ENCODE measurements at places on chromosomes 6 and 20.

- DNase-seq: no peak
These were observed 54.6 kb downstream of the GMDS start for GRCh38 chr6:2190661-2191389.

- no peak for DNase-seq
These were observed 39.6 kb downstream of the LAMA4 start for GRCh38 chr6:112214739-112215269.

GRCh38 chr6:116476002-116476678, 15.0 kb downstream of the CALHM6 start:
- DNase-seq: no peak

GRCh38 chr6:53944091-53944490, 149.3 kb downstream of the LRRC1 start:
- DNase-seq: no peak

DNA sequence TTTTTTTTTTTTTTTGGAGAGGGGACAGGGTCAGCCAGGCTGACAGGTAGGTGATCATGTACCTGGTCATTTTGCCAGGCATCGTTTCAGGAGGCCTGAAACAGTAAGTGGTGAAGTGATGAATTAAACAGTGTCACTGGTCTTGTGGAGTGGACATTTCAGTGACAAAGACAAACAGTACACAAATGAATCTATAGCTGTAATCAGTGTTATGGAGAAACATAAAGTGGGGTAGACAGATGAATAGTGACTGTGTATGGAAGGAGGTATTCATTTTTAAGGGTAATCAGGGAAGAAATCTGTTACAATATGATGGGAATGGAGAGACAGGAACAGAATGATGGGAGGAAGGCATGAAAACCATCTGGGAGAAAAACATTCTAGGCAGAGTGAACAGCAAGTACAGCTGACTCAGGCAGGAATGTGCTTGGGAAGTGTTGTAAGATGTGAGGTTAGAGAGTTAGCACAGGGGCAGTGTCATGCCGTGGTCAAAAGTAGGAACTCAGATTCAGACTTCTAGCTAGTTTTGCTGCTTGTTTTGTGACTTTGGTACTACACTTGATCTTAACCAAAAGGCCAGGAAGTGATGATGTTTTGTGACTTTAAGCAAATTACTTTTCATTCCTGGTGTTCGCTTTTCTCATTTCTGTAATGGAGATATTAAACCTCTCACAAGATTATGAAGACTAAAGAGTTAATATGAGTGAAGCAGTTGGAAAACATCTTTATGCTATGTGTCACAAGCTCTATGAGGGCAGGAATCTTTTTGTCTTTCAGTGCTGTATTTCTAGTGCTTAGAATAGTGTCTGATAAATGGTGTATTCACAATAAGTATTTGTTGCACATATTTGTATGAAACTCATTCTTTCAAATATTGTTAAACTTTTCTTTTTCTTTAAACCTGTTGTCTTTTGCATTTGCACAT, 43.4 kb downstream of the QKI start:
- DNase-seq: no peak

DNA sequence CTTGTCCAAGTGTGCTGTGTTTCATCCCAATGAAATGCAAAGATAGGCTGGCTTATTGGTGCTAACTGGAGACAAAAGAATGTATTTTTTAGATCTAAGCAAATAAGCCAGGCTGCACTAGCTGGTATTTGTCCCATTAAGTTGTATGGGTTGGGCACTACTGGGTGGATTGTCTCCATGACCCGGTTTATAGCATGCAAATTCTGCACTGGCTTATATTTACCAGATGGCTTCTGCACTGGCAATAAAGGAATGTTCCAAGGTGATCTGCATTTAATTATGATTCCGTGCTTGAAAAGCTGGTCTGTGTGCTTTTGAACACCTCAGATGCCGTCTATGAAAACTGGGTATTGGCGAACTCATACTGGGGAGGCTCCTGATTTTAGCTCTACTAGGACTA, 61.4 kb upstream of the MOCS1 start:
- DNase-seq: no peak

DNA sequence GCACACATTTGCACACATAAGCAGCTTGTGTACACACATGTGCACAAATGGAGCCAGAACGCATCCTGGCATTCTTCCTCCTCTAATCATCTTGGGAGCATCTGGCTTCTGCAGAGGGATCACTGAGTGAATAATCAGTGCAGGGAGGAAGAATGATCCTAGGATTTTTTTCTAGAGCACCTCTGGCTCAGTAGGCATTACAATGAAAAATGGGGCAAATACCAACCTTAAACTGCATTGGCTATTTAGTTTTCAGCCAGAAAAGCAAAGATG, 205.7 kb upstream of the TCF21 start:
- DNase-seq: no peak

- DNase-seq: no peak
These were observed 94.5 kb upstream of the VSTM2L start for GRCh38 chr20:37808233-37809070.

- no peak for DNase-seq
These were observed 155.0 kb downstream of the CFAP61 start for GRCh38 chr20:20207291-20207690.

DNA sequence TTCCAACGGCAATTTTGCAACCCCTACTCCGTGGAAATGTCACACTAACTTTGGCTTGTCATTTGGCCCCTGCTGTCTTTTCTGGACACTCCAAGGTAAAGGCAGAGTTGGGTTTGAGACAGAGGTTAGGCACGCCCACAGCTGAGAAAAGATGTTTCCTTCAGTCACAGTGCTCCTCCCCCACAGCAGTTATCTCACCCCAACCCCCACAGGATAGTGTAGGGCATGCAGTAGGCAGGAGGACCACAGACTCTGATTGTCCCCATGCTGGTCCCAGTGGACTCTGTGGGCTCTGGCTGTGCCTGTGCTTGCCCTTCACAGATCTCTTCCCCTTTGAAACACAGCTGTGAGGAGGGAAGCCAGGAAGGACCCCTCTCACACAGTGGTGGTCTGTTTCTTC, 124.0 kb upstream of the CARMIL1 start:
- no peak for DNase-seq

DNA sequence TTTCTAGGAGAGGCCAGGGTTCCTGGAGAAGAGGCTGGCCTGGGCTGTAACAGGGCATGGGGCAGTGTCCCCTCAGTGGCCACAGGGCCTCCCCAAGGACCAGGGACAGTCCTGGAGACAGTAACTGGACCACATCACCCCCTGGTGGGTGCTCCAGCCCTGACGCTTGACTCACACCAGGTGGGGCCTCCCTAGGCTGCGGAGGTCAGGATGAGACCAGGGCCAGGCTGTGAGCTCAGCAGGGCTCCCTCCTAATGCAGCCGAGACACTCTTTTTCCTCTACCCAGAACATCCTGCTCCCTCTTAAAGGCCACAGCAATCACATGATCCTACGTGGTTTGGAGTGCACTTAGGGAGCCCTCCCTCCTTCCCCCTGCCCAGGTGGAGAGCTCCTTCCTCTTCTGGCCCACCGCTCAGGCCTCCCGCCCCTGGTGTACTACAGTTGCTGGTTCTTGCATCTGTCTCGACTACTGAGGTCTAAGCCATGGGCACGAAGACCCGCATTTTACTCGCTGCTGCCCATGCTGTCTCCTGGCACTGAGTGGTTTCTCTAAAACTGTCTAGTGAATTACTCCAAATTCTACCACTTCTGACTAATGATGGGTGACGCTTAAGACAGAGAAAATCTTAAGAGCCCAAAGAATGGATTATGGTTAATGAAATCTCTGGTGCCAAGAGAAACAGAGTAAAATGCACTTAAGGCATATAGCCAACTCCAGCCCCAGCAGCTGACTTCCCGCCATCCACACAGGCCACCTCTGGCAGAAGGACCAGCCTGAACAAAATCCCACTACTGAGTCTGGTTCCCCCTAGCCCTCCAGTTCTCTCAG, 166.1 kb upstream of the CST7 start:
- no peak for DNase-seq

DNA sequence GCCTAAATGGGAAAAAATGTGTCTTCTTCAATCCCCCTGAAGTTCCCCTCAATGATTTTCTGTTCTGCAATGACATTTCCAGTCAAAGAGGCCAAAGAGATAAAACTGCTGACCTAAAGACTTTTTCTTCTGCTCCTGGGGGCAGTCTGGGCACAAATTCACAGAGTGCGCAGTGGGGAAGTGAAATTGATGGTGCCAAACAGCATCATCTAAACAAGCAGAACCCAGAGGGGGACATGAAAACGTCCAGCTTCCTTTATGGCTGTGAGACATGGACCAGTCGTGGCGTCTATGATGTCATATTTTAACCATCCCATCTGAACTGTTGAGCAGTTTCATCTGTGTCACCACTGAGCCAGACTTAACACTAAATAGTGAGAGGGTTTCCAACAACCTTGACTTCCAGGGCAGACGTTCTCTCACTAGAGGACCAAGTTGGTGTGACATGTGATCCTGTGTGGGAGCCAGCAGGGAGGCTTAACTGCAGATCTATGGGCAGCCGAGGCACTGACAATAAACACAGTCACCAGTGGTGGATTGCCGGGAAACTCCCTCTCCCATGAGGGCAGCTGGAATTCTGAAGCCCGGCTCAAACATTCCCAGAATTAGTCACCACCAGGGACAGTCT, 12.4 kb downstream of the SCML4 start:
- DNase-seq: no peak

GRCh38 chr20:17589161-17589834, 19.4 kb downstream of the DSTN start:
- no peak for DNase-seq

DNA sequence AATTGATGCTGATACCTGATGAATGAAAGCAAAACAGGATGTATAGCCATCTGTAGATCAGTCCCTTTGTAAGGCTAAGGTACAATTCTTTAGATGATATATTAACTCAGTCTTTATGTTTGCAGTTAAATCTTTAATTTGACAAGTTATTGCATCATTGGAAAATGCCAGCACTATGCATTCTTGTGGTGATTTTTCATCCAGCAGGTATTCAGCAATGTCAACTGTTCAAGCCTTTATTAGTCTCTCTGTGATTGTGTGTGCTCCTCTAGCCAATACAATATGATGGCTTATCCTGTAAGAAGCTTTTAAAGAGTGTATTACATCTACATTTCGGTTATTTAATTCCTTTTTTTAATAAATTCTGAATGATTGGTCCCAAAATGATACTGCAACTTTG, 34.3 kb downstream of the HLA-DMB start:
- DNase-seq: no peak

- no peak for DNase-seq
These were observed 96.9 kb downstream of the CD164 start for GRCh38 chr6:109285366-109285765.

DNA sequence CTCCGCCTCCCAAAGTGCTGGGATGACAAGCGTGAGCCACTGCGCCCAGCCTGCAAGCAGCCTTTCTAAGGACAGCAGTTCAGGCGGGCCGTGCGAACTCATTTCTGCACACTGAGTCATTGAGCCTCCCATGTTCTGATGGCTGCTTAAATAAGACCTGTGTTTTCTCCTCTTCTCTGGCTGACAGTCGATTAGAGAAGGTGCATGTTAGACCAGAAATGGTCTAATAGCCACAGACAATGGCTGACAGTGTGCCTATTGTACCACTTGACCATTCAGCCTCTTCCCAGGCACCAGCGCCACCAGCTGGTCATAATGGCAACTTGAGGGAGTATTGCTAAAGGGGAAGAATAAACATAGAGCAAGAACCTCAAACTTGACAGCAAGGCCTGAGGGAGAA, 6.2 kb downstream of the CST11 start:
- DNase-seq: no peak

DNA sequence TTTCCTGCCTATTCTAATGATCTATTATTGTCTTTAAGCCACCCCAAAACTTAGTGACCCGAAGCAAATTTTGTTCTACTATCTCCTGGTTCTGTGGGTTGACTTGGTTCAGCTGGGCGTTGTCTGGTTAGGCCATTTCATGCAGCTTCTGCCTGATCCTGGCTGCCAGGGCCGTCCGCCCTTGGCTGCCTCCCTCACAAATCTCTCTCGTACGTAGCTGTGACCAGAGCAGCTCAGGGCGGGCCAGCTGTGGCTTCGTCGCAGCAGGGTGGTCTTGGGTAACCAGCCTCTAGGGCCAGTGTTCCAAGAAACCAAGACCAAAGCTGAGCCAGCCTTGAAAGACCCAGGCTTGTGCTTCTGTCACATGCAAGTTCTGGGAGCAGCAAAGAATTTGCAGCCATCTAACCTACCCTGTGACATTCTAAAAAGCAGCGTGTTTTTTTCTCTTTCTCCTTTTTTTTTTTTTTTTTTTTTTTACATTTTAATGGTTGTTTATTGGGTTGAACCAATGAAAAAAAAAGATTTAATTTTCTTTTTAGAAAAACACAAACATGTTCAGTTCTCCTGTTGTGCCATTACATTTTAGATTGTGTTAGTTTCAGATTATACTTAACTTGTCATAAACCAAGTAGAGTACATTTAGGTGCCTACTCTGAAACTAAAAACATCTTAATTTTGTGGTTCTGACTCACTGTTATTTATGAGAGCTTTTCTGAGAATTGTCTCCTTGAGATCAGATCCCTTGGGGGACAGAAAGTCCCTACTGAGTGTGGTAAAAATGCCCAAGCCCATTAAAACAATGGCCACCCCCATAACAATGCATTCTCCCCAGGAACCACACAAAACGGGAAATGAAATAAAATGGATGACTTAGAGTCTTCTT, 83.9 kb downstream of the ZDHHC14 start:
- DNase-seq: no peak

DNA sequence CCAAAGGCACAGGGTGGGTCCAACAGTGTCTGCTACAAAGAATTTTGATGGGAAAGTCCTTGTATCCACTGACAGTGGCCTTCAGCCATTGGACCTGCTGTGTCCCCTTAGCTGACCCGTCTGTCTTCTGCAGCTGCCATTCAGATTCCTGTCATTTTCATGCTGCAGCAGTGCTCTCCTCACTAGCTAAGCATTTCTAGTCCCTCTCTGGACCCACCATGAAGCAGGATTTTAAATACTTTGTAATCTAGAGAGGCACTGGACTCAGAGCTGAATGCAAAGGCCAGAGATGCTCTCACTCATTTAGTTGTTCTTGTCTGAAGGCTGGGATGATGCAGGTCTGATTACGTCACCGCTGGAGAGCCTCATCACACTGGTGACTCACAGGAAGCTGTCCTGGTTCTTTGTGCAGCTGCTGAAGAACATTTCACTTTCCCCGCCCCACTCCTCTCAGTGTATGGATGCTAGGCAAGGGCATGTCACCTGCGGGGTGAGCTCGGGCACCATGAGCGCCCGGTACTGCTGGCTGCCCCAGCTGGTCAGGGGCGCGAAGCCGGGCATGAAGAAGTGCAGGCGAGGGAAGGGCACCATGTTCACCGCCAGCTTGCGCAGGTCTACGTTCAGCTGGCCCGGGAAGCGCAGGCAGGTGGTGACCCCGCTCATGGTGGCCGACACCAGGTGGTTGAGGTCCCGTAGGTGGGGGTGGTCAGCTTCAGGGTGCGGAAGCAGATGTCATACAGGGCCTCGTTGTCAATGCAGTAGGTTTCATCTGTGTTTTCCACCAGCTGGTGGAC, 19.4 kb upstream of the TUBB2A start:
- DNase-seq: no peak

- DNase-seq: no peak
These were observed 337 bp downstream of the ESF1 start for GRCh38 chr20:13784271-13784892.

DNA sequence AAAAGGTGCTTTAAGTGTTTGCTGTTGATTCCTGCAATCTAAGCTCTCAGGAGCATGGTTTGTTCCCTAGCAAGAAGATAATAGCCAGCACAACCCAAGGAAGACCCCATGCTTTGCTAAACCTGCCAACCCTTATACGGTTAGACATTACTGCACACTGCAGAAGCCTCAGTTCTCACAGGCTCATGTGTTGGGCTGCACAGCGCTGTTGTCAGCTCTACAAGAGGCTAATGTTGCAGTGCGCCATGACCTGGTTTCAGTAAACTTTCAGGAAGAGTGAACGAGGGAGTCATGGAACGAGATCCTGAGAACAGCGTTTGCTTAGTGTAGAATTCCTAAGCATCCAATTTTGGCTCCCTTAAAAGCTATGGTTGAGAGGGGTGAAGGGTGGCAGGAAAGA, 218.5 kb downstream of the ARHGAP18 start:
- DNase-seq: no peak
